Activated CD8-positive, alpha-beta memory T cell treated with anti-CD3 and anti-CD28 coated beads, Interleukin-2, amount 10 ng/mL, durations not matched to agents 7 days and 5 days (primary cell): ENCODE measurements at places on chromosomes 16 and 17.

DNA sequence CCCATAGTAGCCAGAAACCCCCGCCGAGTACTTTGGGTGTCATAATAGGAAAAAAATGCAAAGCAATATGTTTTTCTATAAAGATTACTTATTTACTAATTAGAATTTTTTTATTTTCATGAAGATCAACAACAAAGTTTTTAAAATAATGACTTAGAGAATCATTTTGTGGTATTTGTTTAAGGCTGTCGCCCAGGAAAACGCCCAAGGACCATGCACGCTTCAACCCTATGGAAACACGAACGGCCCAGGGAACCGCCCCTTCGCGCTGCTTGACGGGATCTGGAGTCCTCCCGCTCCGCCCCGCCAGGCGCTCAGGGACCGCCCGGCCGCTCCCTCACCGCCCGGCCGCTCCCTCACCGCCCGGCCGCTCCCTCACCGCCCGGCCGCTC, 408 bp upstream of the KPNA2 start:
- peaks cover 26% of the 10 kb centered on the region for H3K4me1 ChIP-seq
- H3K36me3 ChIP-seq, result peaks cover 33% of the 10 kb centered on the region
- peak overlapping the region; percentile 89 for H3K4me3 ChIP-seq
- peak overlapping the region; percentile 97 for H3K27ac ChIP-seq
- DNase-seq, result peak; percentile 95

DNA sequence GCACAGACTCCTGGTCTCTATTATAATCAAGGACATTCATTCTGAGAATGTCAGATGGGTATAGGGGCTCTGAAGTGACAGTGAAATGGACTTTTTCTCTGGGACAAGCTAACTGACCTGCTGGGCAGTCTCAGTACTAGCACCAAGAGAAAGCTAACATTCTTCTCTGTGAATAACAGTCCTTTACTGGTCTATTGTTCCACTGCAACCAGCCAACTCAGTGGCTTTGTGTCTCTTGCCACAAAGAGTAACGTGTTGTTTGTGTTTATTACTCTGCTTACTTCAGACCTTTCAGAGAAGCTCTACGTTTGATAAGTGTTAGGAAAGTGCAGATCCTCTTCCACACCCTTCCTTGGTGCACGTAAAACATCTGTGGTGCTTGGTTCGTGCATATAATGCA, 61.5 kb upstream of the BCAR1 start:
- H3K4me1 ChIP-seq, result peaks cover under 1% of the 10 kb centered on the region
- DNase-seq, result no peak
- no peak overlapping the region for H3K27ac ChIP-seq
- peaks cover 24% of the 10 kb centered on the region for H3K27me3 ChIP-seq
- no peak overlapping the region for H3K4me3 ChIP-seq
- peaks cover 14% of the 10 kb centered on the region for H3K36me3 ChIP-seq

- DNase-seq, result peak; percentile 41
- H3K27me3 ChIP-seq, result no peaks in the 10 kb centered on the region
- H3K27ac ChIP-seq, result peak overlapping the region; percentile 20
- H3K4me3 ChIP-seq, result no peak overlapping the region
These were observed 8.1 kb upstream of the DNASE1 start for GRCh38 chr16:3646348-3646920.

DNA sequence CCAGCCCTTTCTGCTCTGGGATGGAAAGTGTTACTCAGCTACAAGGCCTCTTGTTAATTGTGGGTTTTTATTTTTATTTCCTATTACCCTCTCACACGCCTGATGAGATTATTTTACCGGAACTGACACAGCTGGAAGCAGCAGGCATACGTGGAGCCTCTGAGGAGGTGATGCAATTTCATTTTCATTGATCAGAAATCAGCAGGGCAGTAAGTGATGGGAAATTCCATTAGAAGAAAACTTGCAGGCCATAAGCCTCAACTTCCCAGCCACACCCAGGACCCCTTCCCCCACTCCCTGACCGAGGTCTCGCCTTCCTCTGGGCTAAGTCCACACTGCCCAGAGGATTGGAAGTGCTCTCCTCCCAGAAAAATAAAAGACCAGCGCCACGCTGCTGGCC, 69.7 kb downstream of the ZFHX3 start:
- H3K4me1 ChIP-seq, result no peaks in the 10 kb centered on the region
- H3K27me3 ChIP-seq, result no peaks in the 10 kb centered on the region
- H3K4me3 ChIP-seq, result no peak overlapping the region
- no peak for DNase-seq
- H3K36me3 ChIP-seq, result no peaks in the 10 kb centered on the region
- no peak overlapping the region for H3K27ac ChIP-seq

DNA sequence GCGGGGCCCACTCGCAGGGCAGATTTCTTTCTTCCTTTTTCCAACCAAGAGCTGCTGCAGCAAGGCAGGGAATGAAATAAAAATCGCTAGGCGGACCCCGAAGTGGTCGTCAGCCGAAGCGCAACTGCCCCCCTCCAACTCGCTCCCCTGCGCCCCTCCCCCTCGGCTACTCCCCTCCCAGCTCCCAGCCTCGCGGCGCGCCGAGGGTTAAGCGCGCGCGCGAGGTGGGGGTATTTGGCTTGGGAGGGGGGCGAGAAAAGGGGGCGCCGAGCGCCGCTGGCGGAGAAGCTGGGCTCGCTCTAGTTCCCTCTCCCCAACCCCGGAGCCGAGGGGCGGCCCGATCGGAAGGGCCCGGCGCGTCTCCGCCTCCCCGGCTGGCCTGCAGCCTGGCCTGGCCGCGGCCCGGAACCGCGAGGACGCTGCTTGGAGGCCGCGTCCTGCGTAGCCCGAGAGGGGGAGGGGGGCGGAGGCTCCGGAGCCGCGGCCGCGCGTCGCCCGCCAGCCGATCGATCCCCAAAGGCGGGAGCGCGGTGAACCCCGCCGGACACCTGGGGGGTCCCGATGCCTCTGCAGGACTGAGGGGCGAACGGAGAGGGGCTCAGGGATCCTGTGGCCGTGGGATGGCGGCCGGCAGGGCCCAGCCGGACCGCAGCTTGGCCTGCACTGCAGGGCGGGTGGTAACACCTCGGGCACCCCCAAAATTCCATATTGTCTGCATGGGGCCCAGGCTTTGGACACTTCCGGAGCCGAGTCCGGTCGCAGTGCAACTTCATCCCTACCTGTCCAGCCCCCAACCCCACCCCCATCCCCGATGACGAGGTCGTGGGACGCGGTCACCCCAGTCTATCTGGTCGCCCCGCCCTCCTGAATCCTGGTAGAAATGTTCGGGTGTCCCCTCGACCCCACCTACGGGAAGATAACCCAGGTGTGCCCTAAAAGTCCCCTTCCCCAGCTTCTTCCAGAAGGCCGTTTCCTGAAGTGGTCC, 4.9 kb upstream of the CBX4 start:
- H3K36me3 ChIP-seq, result peaks cover 1% of the 10 kb centered on the region
- peak overlapping the region; percentile 58 for H3K4me3 ChIP-seq
- DNase-seq, result no peak
- H3K27me3 ChIP-seq, result peaks cover 67% of the 10 kb centered on the region

- H3K4me1 ChIP-seq, result no peaks in the 10 kb centered on the region
- DNase-seq, result no peak
- no peak overlapping the region for H3K27ac ChIP-seq
- H3K4me3 ChIP-seq, result no peak overlapping the region
- no peaks in the 10 kb centered on the region for H3K36me3 ChIP-seq
These were observed 21.9 kb upstream of the CACNG1 start for GRCh38 chr17:67022451-67022810.

- DNase-seq, result no peak
- H3K36me3 ChIP-seq, result no peaks in the 10 kb centered on the region
- H3K4me1 ChIP-seq, result no peaks in the 10 kb centered on the region
- H3K27ac ChIP-seq, result no peak overlapping the region
- H3K4me3 ChIP-seq, result no peak overlapping the region
- no peaks in the 10 kb centered on the region for H3K27me3 ChIP-seq
These were observed 7.9 kb downstream of the ELMO3 start for GRCh38 chr16:67206838-67207248.

- peaks cover 2% of the 10 kb centered on the region for H3K4me1 ChIP-seq
- no peak for DNase-seq
- no peaks in the 10 kb centered on the region for H3K36me3 ChIP-seq
- H3K4me3 ChIP-seq, result no peak overlapping the region
These were observed 51.6 kb upstream of the NLRP1 start for GRCh38 chr17:5635949-5636348.

- no peak overlapping the region for H3K4me3 ChIP-seq
- H3K4me1 ChIP-seq, result peaks cover 2% of the 10 kb centered on the region
These were observed 43.8 kb upstream of the NDRG4 start for GRCh38 chr16:58456193-58456592.

DNA sequence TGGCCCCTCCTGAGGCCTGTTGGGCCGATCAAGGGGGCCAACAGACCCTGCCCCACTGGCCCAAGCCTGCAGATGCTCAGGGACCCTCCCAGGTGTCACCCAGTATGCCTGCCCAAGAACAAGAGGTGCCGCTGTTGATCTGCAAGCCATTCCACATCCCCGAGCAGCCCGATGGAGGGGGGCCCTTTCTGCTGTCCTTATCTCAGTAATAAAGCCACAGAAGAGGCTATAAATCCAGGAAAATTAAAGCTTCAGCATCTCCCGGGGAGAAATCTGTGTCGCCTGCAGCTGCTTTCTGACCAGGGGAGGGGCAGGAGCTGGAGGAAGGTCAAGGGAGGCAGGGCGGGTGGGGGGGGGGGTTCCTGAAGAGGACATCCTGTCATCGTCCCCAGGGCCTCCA, 11.7 kb upstream of the CACNA1H start:
- H3K27me3 ChIP-seq, result no peaks in the 10 kb centered on the region
- no peak overlapping the region for H3K4me3 ChIP-seq

DNA sequence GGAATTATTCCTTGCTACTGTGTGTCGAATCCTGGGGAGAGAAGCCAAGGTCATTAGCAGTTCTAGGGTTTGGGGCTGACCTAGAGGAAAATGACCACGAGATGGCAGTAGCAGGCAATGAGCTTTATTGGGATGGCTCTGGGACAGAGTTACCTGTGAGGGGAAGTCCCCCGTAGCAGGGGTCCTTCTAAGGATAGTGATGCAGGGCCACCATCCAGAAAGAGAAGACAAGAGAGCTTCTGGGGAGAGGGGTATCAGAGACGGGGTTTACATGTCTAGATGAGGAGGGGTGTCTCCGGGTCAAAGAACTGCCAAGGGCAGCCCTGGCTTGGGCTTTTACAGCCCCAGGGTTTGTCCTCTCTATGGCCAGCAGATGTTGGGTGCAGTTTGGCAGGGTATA, 6.4 kb upstream of the GGT6 start:
- no peaks in the 10 kb centered on the region for H3K36me3 ChIP-seq
- no peak overlapping the region for H3K4me3 ChIP-seq
- no peak overlapping the region for H3K27ac ChIP-seq
- peak; percentile 69 for DNase-seq

DNA sequence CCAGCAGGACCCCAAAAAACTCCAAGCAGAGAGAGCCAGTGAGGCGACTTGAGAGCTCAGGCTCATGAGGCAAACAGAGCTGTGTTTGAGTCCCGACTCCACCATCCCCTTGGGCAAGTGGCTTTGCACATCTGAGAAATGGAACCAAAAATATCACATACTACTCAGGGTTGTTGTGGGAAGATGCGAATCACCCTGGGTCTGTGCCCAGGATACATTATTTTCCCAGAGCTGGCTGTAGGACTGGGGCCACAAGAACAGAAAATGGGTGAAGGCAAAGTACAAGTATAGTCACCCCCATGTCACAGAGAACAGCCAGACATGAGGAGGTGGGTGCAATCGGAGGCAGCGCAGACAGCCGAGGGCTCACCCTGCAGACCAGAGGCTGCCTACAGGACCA, 127.3 kb downstream of the GAS7 start:
- no peaks in the 10 kb centered on the region for H3K27me3 ChIP-seq
- no peak overlapping the region for H3K4me3 ChIP-seq
- peak overlapping the region; percentile 19 for H3K27ac ChIP-seq
- no peaks in the 10 kb centered on the region for H3K36me3 ChIP-seq

- no peak overlapping the region for H3K27ac ChIP-seq
- H3K4me3 ChIP-seq, result no peak overlapping the region
- DNase-seq, result no peak
- H3K27me3 ChIP-seq, result peaks cover 27% of the 10 kb centered on the region
These were observed 28.2 kb upstream of the C1QL1 start for GRCh38 chr17:44996304-44996703.

GRCh38 chr17:78774453-78774852, 7.6 kb downstream of the CYTH1 start:
- peaks cover 23% of the 10 kb centered on the region for H3K36me3 ChIP-seq
- peak overlapping the region; percentile 82 for H3K4me3 ChIP-seq
- H3K27ac ChIP-seq, result peak overlapping the region; percentile 95
- no peaks in the 10 kb centered on the region for H3K27me3 ChIP-seq
- no peak for DNase-seq

- H3K4me3 ChIP-seq, result no peak overlapping the region
- peaks cover 8% of the 10 kb centered on the region for H3K36me3 ChIP-seq
- no peaks in the 10 kb centered on the region for H3K27me3 ChIP-seq
- H3K4me1 ChIP-seq, result no peaks in the 10 kb centered on the region
- DNase-seq, result peak; percentile 52
These were observed 13.9 kb downstream of the HAGH start for GRCh38 chr16:1812732-1813163.

GRCh38 chr16:69199382-69199781, 12.4 kb downstream of the SNTB2 start:
- H3K4me3 ChIP-seq, result no peak overlapping the region
- peaks cover 1% of the 10 kb centered on the region for H3K36me3 ChIP-seq
- no peak for DNase-seq
- no peaks in the 10 kb centered on the region for H3K27me3 ChIP-seq

- H3K27me3 ChIP-seq, result no peaks in the 10 kb centered on the region
- H3K36me3 ChIP-seq, result no peaks in the 10 kb centered on the region
- DNase-seq, result no peak
- H3K27ac ChIP-seq, result no peak overlapping the region
These were observed 53.4 kb downstream of the ZNF18 start for GRCh38 chr17:11943759-11944347.

- no peak within 1 kb of the TSS for H3K27ac ChIP-seq
- H3K4me1 ChIP-seq, result no peaks in the 10 kb centered on the region
- no peak within 1 kb of the TSS for H3K4me3 ChIP-seq
- H3K27me3 ChIP-seq, result peaks cover 3% of the 10 kb centered on the region
These were observed at the start of gene GLP2R for GRCh38 chr17:9825641-9826150. Gene GLP2R (plus strand): TSS chr17:9825924. CDS start chr17:9826064, 140 bp downstream.

DNA sequence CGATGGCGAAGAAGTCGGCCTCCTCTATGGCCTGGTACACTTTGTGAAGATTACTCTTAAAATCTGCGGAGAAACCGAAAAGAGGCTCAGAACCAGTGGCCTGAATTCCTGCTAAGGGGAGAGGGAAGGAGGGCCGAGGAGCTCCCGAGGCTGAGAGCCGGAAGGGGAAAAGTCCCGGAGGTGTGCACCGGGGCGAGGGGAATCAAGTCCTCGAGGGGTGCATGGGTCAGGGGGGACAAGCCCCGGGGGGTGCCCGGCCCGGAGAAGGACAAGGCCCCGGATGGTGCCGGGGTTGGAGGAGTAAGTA, 495 bp downstream of the PARN start:
- H3K4me1 ChIP-seq, result peaks cover 53% of the 10 kb centered on the region
- peak overlapping the region; percentile 97 for H3K27ac ChIP-seq
- no peak for DNase-seq
- peaks cover 24% of the 10 kb centered on the region for H3K36me3 ChIP-seq

DNA sequence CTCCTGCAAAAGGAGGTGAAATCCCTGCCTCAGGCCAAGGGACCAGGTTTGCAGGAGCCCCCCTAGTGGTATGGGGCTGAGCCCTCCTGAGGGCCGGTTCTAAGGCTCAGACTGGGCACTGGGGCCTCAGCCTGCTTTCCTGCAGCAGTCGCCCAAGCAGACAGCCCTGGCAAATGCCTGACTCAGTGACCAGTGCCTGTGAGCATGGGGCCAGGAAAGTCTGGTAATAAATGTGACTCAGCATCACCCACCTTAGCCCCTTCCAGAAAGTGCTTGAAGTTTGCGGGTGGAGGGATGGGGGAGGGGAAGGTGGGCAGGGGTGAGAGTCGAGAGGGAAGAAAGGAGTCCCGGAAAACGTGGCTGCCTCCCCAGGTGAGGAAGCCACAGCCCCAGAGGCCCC, 2.1 kb downstream of the MC1R start:
- H3K4me1 ChIP-seq, result peaks cover 55% of the 10 kb centered on the region
- DNase-seq, result no peak
- H3K4me3 ChIP-seq, result no peak overlapping the region
- H3K27me3 ChIP-seq, result peaks cover 39% of the 10 kb centered on the region
- H3K36me3 ChIP-seq, result peaks cover 2% of the 10 kb centered on the region
- peak overlapping the region; percentile 46 for H3K27ac ChIP-seq
